ENCODE measurements at places on chromosomes 3 and 15.

- peak; percentile 84 for DNase-seq
Measured at GRCh38 chr3:34005886-34006285, 207.5 kb downstream of the PDCD6IP start.

GRCh38 chr15:72958634-72959033 is 93.6 kb upstream of the NEO1 start:
- no peak for DNase-seq

DNA sequence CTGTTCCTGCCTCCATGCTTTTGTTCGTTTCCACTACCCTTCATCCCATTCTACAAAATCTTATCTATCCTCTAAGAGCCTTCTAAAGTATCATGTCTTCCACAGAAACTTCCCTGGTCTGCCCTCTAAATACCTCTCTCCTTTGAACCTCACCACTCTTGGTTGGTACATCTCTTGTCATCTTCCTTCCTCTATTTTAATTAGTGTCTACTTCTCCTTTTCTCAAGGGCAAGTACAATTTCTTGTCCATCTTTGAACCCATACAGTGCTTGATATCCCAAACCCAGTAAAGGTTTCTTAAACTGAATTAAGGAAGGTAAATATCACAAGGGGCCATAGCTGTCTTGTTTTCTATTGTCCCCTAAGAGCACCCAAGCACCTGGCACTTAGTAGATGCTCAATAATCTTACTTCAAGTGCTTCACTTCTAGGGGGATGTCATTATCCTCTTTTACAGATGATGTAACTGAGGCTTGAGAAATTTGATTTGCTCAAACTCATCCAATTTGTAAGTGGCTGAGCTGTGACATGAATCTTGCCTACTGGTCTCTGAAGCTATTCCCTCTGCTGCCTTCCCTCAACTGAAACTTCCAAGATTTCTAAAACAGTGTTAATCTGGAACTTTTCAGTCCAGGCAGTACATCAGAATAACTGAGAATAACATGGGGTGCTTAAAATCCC is 2.6 kb upstream of the DAPK2 start:
- no peak for DNase-seq

DNA sequence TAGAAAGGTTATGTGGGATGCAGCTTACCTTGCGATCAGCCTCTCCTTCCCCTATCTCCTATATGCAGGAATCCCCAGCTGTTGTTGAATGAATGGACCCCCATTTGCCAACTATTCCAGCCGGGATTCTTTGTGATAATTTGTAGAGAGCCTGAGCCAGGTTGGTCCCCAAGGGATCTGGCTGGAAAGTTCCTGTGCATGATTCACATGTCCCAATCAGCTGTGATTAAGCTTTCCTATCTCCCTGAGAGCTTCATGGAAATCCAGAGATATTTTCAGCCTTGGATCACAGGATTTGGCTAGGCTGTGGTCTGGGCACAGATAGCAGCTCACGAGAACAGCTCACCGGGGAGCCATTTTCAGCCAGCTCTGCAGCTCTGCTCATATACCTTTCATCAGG is 76.7 kb downstream of the ARNT2 start:
- DNase-seq = peak; percentile 93

- DNase-seq = no peak
Measured at GRCh38 chr3:150411106-150411460, 3.0 kb downstream of the TSC22D2 start.

- no peak for DNase-seq
Measured at GRCh38 chr3:34000301-34000700, 201.9 kb downstream of the PDCD6IP start.

GRCh38 chr3:195822131-195822696 is 10.5 kb upstream of the MUC4 start:
- DNase-seq = no peak

DNA sequence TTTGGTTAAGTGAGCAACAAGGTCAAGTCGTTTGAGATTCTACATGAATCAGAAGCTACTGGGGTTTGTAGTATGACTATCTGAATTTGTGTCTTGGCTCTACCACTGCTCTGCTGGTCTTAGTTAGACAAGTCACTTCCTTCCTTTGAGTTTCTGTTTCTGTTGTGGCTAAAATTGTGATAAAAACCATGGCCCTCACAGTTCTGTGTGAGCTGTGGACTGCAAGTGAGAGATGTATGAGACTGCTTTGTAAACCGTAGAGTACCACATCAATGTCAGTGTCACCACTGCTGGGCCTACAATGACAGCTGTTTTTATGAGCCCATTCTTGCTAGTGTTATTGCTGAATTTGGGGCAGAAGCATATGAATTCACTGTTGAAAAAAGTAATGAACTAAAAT is 32.7 kb downstream of the RARB start:
- no peak for DNase-seq

DNA sequence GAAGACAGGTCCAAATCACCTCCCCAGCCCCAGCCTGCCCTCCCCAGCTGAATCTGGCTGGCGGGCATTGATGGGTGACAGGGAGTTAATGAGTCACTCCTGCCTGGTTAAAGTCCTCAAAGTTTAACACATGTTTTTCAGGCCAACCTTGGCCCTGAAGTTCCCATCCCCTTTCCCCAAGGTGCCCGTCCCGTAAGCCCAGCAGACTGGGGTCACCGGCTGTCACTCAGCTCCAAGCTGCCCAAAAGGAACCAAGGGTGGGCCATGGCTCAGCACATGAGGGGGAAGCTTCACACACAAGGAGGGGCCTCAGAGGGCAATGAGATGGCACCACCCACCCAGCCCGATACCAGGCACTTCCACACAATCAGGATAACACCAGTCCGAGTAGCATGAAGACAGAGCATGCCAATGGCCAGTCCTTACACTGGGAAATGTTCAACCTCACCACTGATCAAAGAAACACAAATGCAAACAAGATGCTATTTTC is 10.2 kb upstream of the KLF15 start:
- no peak for DNase-seq

- no peak for DNase-seq
Measured at GRCh38 chr15:31297575-31298456, 28.8 kb upstream of the KLF13 start.

DNA sequence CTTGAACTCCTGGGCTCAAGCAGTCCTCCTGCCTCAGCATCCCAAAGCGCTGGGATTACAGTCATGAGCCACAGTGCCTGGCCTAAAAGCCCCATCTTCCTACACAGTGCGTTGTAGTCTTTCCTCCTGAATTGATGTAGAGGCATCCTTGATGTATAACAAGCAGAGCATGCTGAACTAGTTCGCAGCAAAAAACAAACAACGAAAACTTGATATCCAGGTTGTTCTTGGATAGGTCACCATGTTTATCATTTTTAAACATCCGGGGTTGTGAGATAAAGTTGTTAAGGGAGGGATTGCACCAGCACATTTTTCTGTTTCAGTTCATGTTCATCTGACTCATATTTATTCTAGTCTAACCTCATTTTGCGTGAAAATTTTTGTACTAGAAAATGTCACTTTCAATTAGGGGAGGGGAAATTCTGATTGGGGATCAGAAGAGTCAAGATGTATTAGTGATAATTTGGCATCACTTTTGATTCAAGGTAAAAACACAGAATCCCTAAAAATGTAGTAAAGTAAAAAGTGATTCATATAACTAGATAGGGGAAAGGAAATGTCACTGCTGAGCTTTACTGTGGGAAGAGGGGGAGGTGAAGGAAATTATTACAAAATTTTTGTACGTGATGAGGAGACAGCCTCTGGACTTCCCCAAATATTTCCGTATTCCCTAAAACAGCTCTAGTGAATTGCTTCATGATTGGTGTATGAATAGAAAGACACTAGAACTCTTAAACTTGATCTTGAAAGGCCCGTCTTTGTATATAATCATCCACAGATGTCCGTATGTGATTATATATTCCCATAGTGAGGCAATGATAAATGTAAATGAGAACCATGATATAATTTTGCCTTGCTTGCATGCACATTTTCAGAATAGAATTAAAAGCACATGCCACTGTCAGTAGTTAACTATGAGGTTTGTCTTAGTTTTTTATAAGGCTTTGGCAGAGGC is 22.9 kb downstream of the RAB8B start:
- no peak for DNase-seq

DNA sequence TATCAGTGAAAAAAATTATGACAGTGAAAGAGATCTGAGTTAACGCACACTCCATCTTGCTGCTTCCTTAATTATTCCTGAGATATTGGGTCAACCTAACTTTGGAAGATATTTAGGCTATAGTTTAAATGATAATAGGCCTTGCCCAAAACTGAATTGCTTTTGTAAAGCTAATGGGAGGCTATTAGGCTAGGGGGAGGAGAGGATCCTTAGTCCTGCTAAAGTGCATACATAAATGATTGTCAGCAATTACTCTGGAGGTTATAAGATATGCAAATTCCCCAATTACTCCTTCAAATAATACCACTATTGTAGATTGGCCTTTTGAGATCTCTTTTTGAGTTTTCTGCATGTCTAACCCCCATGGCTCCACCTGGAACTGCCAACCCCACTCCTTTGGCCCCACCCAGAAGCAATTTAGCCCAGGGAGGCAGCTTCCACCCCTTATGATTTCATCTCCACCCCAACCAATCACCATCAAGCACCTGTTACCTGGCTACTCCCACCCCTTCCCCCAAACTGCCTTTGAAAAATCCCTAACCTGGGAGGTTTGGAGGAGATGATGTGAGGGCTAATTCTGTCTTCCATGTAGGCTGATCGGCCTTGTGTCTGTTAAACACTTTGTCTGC is 509.3 kb upstream of the TGFBR2 start:
- DNase-seq = no peak

GRCh38 chr3:137693791-137694190 is 70.3 kb upstream of the SOX14 start:
- DNase-seq = no peak

DNA sequence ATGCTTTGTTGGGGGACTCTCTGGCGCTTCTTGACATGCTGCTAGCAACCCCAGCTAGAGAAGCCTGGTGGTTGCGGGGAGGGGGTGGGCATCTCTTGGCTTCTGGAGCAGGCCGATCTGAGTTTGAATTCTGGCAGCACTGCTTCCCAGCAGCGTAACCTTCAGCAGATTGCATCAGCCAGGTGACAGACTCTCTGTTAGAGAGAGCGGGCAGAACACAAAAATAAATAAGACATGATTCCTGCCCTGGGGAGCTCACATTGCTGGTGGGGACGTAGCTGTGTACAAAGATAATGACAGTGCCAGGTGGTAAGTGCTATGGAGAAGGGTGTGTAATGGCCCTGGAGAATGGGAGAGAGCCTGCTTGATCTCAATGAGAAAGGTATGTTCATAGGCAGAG is 87.4 kb downstream of the THSD4 start:
- no peak for DNase-seq

DNA sequence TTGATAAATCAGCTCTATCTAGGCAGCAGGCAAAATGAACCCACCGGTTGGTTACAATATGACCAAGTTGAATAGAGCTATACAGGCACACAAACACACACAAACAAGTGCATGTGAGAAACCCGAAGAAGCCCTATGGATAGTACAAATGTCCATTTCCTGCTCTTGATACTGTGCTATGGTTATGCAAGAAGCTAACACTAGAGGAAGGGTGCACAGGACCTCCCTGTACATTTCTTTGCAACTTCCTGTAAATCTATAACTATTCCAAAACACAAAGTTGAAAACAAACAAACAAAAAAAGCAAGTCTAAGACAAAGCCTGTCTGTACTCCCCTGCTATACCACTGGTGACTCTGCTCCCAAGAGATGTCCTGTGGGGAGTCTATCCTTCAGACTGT is 8.2 kb upstream of the FAM240A start:
- DNase-seq = no peak

DNA sequence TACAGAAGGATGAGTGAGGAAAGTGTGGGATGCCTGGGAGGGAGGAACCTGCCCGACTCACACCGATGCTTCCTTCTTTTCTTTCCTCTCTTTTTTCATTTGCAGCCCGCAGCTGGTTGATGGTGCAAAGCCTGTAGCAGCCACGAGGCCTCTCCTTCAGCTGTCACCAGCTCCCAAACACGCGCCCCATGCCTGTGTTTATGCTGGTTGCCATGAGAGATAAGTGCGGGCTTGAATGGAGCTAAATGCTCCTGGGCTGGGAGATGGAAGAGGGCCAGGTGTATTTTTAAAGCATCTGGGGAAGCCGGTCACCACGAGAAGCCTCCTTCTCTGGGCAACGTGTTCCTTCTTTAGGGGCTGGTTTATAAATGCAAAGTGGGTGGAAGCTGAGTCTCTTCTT is 9.3 kb downstream of the COLQ start:
- no peak for DNase-seq

DNA sequence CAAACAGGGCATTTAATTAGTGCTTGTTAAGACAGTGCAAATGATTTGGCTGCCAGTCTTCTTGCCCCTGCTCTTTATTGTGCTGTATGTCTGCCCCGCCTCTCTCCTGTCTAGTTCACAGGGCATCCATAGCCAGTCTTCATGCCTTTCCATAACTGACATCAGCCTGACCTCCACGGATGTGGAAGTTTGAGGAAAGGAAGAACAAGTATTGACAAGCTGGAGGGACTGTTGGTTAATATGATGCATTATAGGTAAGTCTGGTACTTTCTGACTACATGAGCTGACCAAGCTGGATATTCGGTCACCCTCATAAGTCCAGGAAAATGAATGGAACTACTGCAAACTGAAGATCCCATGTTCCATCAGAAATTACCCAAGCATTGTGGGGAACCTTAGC is 325.9 kb downstream of the TIGIT start:
- DNase-seq = no peak

- DNase-seq = peak; percentile 45
Measured at GRCh38 chr3:72449551-72449950, 398.7 kb downstream of the SHQ1 start.

- DNase-seq = no peak
Measured at GRCh38 chr3:177371888-177372287, 174.6 kb upstream of the TBL1XR1 start.

DNA sequence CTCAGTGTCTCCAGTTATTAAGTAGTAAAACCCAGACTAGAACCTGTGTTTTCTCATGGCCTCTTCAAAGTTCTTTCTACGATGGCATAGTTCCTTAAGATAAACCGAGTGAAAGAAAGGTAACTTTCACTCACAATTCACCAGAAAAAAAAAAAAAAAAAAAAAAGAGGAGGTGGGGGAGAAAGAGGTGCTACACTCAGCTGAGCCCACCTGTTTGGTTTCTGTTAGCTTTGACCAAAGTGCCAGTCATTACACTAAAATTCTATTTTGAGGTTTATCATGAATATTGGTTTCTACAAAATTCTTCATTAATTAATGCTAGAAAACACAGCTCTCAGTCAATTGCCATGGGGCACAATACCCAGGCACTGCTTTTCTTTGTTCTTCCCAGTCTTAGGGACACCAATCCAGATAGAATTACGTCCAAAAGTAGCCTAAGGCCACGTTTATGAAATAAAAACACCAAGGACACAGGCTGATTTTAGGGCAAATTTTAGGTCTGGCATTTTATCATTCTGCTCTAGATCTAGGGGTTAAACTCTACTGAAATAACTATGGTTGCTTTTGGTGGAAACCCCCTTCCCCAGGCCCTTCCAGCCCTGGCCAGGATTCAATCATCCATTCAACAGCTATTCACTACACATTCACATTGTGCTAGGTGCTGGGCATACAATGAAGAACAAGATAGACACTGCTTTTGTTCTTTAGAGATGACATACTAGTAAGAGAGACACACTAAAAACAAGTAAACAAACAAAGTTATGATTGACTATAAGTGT is 1097.8 kb downstream of the FHIT start:
- DNase-seq = no peak

All from AG04449 (cell line).